ENCODE measurements at places on chromosomes 5 and 9.

DNA sequence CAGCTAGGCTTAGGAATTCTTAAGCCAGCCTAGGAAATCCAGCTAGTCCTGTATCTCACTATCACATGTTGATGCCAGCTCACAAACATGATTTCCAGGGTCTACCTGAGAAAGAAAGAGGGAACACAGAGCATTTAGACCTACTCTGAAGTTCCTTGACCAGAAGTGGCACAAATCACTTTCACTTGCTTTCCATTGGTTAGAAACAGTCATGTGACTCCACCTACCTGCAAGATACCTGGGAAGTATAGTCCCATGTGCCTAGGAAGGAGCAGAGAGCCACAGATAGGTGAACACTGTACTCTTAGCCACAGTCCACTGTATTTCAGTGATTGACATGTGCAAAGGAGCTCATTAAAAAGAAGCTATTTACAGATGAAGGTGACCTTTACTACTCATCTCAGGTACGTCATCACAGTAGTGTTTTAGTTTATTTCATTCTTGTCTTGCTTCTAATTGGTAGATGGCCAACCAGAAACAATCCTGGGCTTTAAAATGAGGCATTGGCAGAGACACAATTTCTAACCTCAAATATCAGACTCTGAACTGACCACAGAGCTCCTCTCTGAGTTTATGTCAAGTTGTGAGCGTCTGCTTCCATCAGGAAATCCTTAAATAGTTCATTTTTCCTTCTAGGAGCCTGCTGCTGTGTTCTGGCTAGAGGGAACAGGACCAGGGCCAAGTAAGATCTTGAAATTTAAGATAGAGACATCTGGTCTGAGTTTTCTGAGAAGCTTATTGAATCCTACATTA, 340.7 kb downstream of the TLE4 start:
- H3K4me3 ChIP-seq, result no peak overlapping the region
- H3K4me1 ChIP-seq, result no peaks in the 10 kb centered on the region
- no peaks in the 10 kb centered on the region for H3K27me3 ChIP-seq

DNA sequence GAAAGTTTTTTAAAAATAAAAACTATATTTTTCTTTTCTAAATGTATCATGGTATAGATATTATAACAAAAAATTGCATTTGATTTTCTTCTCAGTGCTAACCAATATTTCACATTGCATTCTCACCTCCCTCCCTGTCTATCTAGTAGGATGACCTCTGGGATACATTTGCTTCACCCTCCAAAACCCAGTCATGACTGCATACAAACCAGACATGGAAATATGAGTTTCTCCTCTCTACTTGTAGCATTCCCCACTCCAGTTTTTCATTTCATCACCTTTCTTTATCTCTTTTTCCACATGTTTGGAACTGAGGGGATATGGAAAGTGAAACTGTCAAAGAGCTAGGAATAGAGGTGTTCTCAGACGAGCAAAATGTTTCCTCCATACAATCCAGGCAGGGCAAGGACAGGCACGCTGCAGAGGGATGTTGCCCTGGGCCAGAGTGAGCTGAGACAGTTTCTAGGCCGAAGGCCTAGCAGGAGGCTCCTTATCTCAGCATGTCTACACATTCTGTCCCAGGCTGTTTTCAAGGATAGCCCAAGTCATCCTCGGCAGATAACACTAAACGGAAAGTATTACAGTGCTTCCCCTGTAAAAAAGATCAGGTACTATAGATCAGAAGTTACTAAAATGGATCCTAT, 46.7 kb downstream of the MEF2C start:
- peak; percentile 56 for DNase-seq
- no peaks in the 10 kb centered on the region for H3K27me3 ChIP-seq
- no peaks in the 10 kb centered on the region for H3K4me1 ChIP-seq
- peak overlapping the region; percentile 67 for H3K27ac ChIP-seq
- H3K36me3 ChIP-seq, result no peaks in the 10 kb centered on the region

DNA sequence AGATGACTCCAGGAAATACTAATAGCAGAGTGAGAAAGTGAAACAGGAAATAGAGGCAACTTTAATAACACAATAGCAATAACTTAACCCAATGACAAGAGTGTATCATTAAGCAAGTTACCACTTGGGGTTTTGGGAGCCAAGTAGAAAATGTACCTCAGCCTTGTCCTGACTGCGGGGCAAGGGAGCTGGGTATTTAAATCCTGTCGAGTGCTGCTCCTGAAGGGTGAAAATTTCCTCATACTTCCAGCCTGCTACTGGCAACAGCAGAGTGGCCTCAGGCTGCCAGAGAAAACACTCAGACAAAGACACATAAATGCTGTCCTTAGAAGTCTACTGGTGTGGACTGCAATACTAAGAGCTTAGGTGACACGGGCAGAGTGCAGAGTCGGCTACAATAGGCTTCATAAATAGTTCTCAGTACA, 112.5 kb upstream of the EMB start:
- no peaks in the 10 kb centered on the region for H3K36me3 ChIP-seq
- no peaks in the 10 kb centered on the region for H3K4me1 ChIP-seq
- no peaks in the 10 kb centered on the region for H3K27me3 ChIP-seq
- H3K4me3 ChIP-seq, result no peak overlapping the region

DNA sequence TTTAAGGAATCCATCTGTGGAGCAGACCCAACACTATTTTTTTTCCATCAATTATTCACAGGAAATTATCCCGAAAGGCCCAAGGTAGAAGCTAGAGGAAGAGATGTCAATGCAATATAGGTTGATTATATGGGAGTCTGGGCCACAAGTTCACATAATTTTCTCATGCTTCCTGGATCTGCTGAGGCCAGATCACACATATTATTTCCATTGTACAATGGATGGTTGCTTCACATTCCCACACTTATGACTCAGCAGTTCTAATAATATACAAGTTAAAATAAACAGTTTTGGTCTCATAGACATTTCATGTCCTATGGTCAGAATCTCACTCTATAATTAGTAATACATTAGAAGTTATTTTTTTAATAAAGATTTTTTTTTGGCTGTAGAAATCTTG, 66.0 kb upstream of the PTPRD start:
- no peaks in the 10 kb centered on the region for H3K4me1 ChIP-seq
- H3K27me3 ChIP-seq, result no peaks in the 10 kb centered on the region
- H3K27ac ChIP-seq, result no peak overlapping the region

DNA sequence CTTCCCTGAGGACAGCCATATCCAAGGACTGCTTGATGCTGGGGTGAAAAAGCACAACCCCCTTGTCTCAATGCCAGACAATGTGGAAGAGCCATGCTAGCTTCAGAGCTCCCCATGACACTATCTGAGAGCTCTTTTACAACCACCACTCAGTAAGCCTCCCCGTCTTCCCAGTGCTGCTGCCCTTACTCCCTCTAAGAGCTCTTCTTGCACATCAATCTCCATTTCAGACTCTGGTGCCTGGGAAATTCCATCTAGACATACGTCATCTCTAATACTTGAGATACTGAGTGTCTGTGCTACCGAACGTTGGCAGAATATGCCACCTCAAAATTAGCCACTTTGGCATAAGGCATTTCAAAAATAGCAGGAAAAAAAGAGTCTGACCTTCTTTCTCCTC, 94.5 kb downstream of the EDIL3 start:
- H3K4me3 ChIP-seq, result no peak overlapping the region
- DNase-seq, result no peak
- H3K36me3 ChIP-seq, result no peaks in the 10 kb centered on the region

DNA sequence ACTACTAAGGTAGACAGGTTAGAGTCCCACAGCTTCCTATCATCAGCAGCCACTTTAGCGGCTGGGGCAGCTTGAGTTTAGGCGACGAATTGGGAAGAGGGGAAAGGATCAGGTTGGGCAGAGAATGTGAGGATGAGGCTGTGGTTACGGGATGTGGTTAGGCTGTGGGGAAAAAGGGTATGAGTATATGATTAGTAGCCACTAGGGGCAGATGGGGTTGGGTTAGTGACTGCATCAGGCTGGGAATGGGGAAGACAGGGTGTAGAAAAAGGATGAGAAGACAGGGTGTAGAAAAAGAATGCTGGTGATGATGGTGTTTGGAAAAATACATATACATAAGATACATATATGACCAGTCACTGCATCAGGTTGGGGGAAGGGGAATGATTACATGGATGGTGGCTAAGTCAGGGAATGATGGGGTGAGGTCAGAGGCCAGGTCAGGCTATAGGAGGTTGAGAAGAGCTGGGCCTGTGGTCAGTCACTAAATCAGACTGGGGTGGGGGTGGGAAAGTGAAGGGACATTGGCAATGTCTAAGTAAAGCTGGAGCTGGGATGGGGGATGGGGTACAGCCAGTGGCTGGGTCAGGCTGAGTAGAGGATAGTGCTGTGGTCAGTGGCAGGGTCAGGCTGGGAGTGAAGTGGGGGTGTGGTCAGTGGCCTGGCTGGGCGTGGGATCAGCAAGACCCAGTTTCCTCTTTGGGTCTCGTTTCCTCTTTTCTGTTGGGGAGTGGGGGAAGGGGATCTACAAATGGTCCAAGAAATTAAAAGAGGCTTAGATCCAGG, 2.1 kb downstream of the TLN1 start:
- peak; percentile 74 for DNase-seq
- peaks cover 13% of the 10 kb centered on the region for H3K4me1 ChIP-seq
- no peak overlapping the region for H3K27ac ChIP-seq
- H3K4me3 ChIP-seq, result peak overlapping the region; percentile 97
- no peaks in the 10 kb centered on the region for H3K27me3 ChIP-seq

GRCh38 chr5:171706736-171707441, 78.7 kb upstream of the SMIM23 start:
- no peak overlapping the region for H3K4me3 ChIP-seq
- H3K4me1 ChIP-seq, result no peaks in the 10 kb centered on the region
- peak; percentile 30 for DNase-seq
- H3K27me3 ChIP-seq, result no peaks in the 10 kb centered on the region

DNA sequence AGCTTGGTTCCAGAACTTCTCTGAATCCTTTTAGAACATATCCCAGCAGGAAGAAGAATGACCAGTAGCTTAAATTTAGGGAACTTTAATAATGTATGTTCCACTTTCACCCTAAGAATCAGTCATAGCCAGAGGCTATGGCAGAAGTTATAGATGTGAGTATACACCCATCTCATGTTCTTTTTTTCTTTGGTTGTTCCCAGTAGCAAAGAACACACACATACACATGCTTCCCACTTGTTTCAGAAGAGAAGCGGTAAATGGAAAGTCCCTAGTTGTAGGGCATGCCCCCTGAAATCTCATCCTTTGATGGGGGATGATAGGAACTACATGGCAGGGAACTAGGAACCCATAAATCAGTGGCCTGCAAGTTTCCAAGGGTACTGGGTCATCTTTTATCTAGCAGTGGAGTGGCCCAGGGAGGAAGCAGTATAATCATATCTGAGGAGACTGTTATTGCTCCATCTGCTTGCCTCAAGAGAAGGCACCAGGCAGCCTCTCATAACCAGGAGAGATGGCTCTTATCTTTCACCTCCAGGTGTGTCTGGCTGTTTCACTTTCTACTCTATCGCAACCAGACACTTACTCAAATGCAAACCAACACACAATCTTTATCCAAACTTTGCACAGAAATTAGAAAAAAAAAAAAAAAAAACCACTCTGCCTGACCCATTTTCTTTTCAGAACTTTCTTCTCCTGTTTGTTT, 109.5 kb downstream of the SNCAIP start:
- H3K4me1 ChIP-seq, result no peaks in the 10 kb centered on the region
- H3K36me3 ChIP-seq, result no peaks in the 10 kb centered on the region
- H3K27ac ChIP-seq, result no peak overlapping the region
- DNase-seq, result no peak

GRCh38 chr5:112270299-112271293, 148.5 kb downstream of the EPB41L4A start:
- DNase-seq, result no peak
- no peaks in the 10 kb centered on the region for H3K36me3 ChIP-seq
- H3K4me1 ChIP-seq, result no peaks in the 10 kb centered on the region

DNA sequence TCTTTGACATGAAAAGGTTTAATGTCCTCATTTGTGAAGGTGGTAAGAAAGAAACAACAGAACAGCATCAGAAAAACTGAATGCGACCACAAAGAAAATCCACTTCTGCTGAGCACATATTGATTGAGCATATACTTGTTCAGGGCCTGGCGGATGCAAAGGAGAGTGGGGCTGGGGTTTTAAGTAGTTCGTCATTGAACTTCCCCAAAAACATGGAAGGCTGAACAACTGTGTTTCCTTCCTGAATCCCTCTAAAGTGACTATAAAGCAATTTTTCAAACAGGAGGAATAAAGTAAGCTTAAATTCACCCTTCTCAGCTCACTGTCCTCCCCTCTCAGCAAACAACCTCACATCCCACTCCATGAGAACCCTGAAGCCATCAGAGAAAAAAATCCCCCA, 262.9 kb downstream of the AGTPBP1 start:
- no peak overlapping the region for H3K4me3 ChIP-seq
- no peaks in the 10 kb centered on the region for H3K4me1 ChIP-seq
- H3K36me3 ChIP-seq, result no peaks in the 10 kb centered on the region

- H3K27ac ChIP-seq, result no peak overlapping the region
- peaks cover 5% of the 10 kb centered on the region for H3K36me3 ChIP-seq
- peaks cover 9% of the 10 kb centered on the region for H3K4me1 ChIP-seq
- no peak overlapping the region for H3K4me3 ChIP-seq
- no peaks in the 10 kb centered on the region for H3K27me3 ChIP-seq
Observed at GRCh38 chr9:133144904-133145851, 18.5 kb downstream of the GBGT1 start.

GRCh38 chr5:116650544-116650943, 75.9 kb upstream of the SEMA6A start:
- no peak overlapping the region for H3K4me3 ChIP-seq
- no peak for DNase-seq
- no peaks in the 10 kb centered on the region for H3K36me3 ChIP-seq
- no peak overlapping the region for H3K27ac ChIP-seq
- H3K4me1 ChIP-seq, result peaks cover 4% of the 10 kb centered on the region

DNA sequence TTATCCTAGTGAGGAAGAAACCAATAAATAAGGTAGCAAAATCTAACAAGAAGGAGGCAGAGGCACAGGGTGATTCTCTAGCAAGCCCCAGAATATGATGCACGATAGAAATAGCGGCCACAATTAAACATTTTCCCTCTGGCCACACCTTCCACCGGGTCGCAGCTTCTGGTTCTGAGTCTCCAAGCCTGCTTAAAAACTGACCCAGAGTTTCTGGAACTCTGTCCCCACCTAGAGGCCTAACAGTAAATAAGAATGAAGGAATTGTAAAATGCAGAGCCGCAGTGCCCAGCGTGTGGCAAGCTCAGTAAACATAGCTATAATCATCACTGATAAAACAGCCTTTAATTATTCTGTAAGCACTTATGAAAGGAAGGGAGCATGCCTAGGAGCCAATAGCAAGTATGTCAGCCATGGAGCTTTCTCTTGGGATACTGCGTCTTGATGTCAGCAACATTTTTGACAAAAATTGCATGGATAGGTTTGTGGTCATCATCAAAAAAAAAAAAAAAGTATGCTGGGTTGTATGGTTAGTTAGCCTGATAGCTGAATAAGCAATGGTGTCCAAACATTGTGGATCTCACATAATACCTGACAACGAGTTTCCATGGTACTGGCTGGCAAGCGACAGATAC, 465.5 kb downstream of the DNAH5 start:
- H3K36me3 ChIP-seq, result no peaks in the 10 kb centered on the region
- H3K4me1 ChIP-seq, result no peaks in the 10 kb centered on the region
- H3K27me3 ChIP-seq, result peaks cover 5% of the 10 kb centered on the region
- H3K27ac ChIP-seq, result no peak overlapping the region
- peak; percentile 82 for DNase-seq

- H3K4me3 ChIP-seq, result no peak overlapping the region
- no peak overlapping the region for H3K27ac ChIP-seq
- no peaks in the 10 kb centered on the region for H3K4me1 ChIP-seq
Observed at GRCh38 chr5:114822436-114822835, 347.3 kb downstream of the TRIM36 start.

- peaks cover 3% of the 10 kb centered on the region for H3K4me1 ChIP-seq
- no peaks in the 10 kb centered on the region for H3K36me3 ChIP-seq
- H3K4me3 ChIP-seq, result no peak overlapping the region
- H3K27ac ChIP-seq, result no peak overlapping the region
- no peaks in the 10 kb centered on the region for H3K27me3 ChIP-seq
Observed at GRCh38 chr5:110401881-110402280, 324.6 kb downstream of the TMEM232 start.
